ENCODE measurements at places on chromosomes 7 and 10.
A peak's percentile ranks its signal among the peaks of the same experiment; 100 is the strongest.

DNA sequence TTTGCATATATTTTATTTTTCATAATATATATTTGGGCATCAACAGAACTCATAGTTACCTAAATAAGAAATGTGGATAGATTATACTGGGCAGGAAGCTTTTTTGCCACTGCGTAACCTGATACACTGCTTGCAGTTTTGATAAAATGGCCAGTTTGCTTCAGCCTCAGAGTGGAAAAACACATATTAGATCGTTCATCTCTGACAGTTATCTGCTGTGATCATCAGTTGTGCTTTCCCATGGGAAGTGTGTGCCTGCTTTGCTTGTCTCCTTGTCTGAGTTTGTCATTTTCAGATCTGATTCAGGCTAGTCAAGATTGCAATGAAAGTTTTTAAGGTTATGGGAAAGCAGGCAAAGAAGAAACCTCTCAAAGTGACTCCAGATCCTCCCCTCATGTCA, 54.0 kb downstream of the ADAM12 start:
- DNase-seq, result no peak

- DNase-seq, result no peak
Observed at GRCh38 chr10:70493660-70494234, 15.2 kb downstream of the PALD1 start.

- no peak for DNase-seq
Observed at GRCh38 chr7:84372712-84373111, 178.1 kb upstream of the SEMA3A start.

- DNase-seq, result peak; percentile 19
Observed at GRCh38 chr7:139034855-139035585, 822 bp downstream of the ZC3HAV1L start.

- no peak for DNase-seq
Observed at GRCh38 chr10:43890124-43890523, 241.4 kb upstream of the ZNF32 start.

DNA sequence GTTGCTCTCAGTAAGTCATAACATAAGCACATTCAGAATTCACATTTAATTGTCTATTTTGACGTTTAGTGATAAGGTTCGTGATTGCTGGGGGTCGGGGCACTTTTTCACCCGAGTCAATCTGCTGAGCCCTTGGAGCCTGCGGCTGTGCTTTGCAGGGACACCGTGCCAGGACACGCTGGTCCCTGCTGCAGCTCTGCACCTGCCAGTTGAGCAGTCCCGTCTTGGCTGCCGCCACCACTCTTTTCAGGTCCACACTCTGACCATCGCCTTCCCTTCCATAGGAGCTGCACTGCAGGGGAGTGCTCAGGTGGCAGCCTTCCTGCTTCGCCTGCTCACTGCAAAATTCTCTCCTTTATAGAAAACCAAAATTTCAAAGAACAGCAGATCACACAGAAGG, 36.4 kb downstream of the CUL1 start:
- DNase-seq, result no peak

GRCh38 chr7:144786522-144786921, 49.3 kb downstream of the TPK1 start:
- no peak for DNase-seq

GRCh38 chr7:23662984-23663313, 17.1 kb upstream of the FAM221A start:
- no peak for DNase-seq

- DNase-seq, result no peak
Observed at GRCh38 chr10:24009115-24009514, 199.8 kb upstream of the KIAA1217 start.

DNA sequence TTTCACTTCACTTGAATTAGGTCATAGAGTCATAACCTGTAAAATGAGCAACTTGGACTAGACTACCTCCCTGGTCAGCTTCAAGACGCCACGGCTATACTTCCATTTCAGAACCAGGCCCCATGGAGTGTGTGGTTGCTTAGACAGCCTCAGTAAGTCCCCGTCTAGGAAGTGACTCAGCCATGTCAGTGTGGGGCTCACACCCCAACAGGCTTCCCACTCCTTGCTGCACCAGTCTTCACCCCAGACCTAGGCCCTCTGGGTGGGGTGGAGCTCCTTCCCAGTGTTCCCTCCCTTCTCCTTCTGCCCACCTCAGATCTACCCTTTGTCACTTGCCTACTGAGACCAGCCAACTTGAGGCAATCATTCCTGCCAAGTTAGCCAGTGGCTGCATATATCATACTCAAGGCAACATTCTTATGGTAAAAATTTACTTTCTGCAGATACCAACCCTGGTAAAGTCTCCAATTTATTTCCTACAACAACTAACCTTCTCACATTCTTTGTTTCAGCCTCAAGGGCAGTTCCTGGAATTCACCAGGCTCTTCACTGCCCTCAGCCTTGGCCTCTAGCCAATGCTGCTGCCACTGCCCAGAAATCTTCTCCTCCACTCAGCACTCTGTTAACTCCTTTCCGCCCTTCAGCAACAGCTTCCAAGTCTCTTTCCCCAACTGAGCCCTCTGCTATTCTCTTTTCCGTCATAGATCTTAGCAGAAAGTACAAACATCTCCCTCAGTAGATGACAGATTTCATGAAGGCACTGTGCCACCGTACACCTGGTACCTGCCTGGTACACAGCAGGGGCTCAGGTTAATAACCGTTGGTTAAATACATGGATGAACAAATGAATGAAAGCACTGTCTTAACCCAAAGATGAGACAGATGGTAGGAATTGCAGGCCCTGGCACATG, 31.3 kb upstream of the ZNRF2 start:
- DNase-seq, result no peak

DNA sequence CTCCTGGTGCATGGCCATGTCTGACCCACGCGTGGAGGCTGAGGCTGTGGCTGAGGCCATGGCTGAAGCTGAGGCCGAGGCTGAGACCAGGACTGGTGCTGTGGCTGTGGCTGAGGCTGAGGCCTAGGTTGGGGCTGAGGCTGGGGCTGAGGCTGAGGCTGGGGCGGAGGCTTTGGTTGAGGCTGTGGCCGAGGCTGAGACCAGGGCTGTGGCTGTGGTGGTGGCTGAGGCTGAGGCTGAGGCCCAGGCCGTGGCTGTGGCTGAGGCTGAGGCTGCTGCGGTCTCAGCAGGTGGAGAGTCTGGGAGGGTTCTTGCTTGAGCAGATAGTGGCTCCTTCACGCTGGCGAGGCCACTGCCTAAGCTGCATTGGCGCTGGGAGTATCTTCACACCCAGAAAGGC, 76.4 kb downstream of the WDR37 start:
- DNase-seq, result no peak

DNA sequence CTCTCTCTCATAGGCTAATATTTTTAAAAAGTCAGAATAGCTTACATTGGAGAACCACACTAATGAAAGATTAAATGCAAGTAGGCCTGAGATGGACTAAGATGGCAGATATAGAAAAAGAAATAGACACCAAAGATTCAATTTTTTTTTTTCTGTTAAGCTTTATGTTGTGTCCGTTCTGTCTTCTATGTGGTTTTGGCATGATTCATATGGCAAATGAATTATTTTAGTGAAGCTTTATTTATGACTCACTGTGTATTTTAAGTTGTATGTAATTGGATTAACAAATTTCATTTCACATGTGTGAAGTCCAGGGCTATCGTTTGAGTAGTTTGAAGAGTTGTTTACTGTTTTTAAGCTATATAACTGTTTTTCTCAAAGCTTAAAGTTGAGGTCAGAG, 214.8 kb downstream of the CAMK1D start:
- DNase-seq, result no peak

DNA sequence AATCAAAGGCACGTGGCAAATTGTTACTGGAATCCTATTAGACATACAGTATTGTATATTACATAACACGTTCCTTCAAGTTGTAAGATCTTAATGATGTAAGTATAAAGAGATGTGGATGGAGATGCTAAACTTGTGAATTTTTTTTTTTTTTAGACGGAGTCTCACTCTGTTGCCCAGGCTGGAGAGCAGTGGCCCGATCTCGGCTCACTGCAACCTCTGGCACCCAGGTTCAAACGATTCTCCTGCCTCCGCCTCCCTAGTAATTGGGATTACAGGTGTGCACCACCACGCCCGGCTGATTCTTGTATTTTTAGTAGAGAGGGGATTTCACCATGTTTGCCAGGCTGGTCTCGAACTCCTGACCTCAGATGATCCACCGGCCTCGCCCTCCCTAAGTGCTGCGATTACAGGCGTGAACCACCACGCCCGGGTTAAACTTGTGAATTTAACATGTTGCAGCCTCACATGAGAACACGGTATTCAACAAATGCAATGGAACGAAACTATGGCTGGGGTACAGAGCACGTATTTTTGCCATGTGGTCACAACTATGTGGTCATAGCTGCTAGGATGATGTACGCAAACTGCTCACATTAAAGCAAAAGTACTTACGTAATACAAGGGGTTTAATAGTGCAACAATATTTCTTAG, 818 bp upstream of the SUPV3L1 start:
- DNase-seq, result peak; percentile 23

DNA sequence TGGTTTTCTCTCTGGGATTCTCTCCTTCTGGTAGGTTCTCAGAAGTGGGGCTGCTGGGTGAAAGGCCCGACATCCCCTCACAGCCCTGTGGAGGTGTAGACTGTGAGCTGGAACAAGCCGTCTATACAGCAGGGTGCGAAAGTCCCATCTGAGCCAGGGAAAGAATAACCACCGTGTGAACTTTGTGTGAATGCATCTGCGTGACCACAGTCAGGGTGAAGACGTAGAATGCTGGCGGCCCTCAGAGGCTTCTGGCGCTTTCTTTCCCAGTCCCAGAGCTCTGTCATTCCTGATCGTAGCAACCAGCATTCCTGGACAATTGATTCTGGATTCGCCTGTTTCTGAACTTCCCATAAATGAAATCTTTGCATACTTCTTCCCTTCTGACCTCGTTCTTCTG, 30.0 kb downstream of the ELFN1 start:
- DNase-seq, result no peak

- no peak for DNase-seq
Observed at GRCh38 chr10:86078639-86079035, 288.0 kb downstream of the GRID1 start.

- no peak for DNase-seq
Observed at GRCh38 chr10:32477499-32477898, 31.6 kb downstream of the CCDC7 start.

GRCh38 chr7:67625257-67625737, 628.7 kb downstream of the TYW1 start:
- peak; percentile 3 for DNase-seq

DNA sequence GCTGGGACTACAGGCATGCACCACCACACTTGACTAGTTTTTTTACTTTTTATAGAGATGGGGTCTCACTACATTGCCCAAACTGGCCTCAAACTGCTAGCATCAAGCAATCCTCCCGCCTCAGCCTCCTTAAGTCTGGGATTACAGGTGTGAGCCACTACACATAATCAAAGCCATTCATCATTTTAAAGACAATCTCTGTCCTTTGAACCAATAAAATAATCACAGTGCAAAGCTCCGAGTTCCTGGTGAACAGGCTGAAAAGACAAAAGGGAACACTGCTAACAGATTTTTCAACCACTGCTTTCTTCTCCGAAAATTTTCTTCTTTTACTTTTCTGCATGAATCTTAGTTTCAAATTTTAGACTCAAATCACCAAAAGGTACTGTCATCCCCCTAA, 58.5 kb downstream of the PARD3 start:
- no peak for DNase-seq

DNA sequence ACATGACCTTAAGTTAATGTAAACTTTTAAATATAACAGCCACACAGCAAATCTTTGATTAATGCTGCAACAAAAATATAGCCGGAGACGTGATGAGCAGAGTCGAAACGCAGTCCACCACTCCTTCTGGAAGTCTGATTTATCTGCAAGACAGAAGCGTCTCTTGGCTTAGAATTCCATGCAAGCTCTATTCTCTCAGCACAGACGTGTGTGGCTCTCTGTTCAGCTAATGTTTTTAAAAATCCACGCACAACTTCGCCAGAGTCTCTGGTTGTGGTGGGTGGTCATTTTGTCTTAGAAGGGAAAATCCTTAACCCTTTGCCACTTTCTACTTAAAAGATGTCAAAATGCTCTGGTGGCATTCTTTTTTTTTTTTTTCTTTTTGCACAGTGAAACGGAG, 438.0 kb upstream of the MGMT start:
- no peak for DNase-seq

DNA sequence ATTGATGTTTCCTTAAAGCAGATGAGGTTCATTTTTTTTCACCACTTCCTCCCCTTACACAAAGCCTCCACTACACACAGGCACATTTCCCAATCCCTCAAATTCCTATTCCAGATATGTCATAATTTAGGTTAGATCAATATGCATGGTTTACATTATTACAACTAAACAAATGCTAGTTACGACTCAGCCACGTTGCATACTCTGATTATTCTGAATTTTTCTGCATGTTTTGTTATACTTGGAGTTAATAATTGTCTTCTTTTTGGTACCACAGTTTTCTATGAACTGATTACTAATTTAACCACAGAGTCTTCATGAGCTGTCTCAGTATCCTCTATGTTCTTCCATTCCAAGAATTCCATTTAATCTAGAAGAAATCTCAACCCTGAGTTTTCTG, 4.4 kb upstream of the BICC1 start:
- no peak for DNase-seq

DNA sequence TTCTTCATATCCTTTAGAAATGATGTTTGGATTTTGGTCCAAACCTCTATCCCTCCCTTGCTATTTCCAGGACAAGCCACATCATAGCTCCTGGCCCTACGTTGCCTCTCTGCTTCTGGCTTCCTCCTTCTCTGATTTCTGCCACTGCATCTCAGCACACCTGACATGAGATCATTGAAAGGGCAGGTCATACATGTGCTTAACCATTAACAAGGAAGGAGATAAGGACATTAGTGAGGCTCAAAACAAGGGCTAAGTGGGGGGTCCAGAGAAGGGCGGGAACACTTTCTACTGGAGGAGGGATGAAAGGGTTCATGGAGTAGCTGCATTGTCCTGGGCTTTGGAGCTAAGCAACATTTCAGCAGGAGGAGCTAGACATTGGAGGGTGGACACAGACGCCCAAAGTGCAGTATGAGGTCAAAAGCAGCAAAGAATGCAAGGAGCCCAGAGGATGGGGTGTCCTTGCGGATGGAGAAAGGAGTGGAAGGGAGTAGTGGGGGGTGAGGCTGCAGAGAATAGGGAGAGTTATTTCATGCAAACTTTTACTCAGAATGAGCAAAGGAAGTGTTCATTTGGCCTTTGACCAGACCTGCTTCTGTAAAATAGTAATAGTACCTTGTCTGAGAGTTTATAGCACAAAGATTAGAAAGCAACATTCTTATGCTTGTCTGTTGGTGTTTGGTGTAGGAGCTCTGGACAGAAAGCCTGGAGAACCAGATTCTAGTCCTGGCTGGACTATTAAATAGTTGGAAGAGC, 102.4 kb upstream of the CREB5 start:
- DNase-seq, result no peak

GRCh38 chr10:85510682-85511081, 855.9 kb downstream of the GRID1 start:
- DNase-seq, result no peak

DNA sequence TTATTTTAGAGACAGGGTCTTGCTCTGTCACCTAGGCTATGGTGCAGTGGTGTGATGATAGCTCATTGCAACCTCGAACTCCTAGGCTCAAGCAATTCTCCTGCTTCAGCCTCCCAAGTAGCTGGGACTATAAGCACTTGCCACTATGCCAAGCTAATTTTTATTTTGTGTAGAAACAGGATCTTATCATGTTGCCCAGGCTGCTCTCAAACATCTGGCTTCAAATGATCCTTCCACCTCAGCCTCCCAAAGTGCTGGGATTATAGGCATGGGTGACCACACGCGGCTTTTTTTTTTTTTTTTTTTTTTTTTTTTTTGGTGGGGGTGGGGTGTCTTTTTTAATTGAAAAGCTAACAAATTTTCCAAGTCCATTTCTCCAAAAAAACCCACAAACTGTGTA, 18.4 kb downstream of the HPS6 start:
- DNase-seq, result no peak
